GM04504 (cell line): ENCODE measurements at places on chromosomes 3 and 15.

DNA sequence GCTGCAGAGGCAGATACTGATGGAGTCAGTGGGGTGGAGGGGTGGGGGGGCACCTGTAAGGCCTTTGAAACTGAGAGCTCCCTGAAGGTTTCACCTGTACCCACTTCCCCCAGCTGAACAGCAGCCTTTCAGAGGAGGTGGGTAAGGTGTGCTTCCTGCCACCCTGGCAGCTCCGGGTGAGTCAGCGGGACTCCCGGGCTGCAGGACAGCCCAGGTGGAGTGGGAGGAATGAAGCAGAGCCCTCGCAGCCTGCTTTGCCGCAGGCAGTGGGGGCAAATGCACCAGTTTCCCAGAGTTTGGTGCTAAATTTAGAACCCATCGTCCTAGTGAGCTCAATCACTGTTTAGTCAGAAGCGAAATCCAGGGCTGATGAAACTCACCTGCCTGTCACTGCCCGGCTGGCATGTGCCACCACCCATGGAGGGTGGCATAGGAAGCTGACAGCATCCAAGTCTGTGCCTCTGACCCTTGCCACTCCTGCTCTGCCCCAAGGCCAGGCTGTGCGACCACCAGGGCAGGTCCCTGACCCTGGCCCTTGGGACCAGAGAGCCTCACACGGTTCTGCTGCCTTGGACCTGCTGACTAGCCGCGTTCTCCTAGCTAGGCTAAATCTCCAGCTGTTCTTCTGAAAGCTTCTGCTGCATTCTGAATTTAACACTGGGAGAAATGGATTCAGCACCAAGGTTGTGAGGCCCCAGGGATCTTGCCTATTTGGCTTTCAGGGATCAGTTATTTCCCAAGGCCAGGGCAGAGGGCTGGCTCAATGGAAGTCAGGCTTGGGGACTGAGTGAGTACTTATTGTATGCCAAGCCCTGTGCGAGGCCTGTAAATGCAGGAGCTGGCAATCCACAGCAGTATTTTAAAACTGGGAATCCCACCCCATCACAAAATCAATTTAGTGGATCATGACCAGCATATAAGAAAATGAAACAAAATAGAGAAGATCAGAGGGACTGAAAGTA is 67.3 kb upstream of the RASGRF1 start:
- no peak for DNase-seq

GRCh38 chr3:188906236-188906635 is 265.5 kb upstream of the TPRG1 start:
- no peak for DNase-seq

- no peak for DNase-seq
Measured at GRCh38 chr3:99637368-99638111, 854 bp upstream of the COL8A1 start.

DNA sequence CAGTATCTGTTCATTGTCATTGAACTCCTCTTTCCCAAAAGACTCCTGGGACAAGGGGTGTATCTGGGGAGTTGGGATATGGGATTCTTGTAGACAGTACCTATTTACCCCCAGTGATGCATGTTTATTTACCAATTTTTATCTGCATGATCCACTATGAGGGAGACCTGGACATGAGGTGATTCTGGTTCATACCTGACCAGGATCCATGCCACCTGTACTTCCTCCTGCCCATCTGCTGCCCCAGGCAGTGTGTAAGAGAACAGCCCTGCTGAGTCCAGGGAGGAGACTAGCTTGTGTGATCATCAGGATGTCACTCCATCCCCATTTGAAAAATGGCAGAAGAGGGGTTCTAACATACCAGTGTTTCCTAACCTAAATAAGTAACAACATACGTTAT is 3.1 kb upstream of the TPRG1 start:
- DNase-seq: no peak

DNA sequence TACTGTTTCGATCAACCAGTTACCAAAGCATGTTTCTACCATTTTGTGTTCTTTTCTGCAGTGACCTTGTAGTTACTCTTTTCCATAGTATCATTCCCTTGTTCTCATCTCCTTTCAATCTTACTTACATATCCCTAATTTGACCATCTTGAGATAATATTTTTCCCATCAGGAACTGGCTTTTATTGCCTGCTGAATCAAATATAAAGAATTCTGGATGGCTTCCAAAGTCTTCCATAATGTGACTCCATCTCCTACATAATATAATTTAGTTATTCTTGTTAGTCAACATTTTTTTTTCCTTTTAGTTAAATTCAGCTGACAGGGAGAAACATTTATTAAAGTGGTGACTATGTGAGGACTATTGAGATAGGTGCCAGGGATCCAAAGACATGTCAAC is 7.0 kb downstream of the USP8 start:
- DNase-seq: peak; percentile 30

DNA sequence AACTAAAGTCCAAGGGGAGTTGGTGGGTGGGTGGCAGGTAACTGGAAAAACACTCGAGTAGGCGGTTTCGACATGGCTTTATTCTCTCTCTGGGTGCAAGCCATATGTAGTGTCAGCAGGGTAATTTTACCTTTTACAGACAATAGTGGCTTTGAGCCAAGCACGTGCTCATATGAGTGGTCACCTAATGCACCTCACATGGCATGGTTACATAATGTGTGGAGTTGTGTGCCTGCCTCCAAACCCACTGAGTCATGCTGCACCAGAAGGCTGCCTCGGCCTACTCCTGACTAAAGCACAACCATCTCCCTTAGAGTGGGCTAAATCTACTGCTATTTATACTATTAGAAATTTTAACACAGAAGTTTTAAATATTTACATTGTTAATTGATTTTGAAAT is 16.5 kb downstream of the CCRL2 start:
- DNase-seq: no peak

- peak; percentile 3 for DNase-seq
Measured at GRCh38 chr3:24582431-24583403, 88.1 kb upstream of the THRB start.

- DNase-seq: no peak
Measured at GRCh38 chr3:135558150-135558783, 407.3 kb upstream of the PPP2R3A start.

GRCh38 chr3:6354653-6355052 is 506.3 kb upstream of the GRM7 start:
- no peak for DNase-seq

DNA sequence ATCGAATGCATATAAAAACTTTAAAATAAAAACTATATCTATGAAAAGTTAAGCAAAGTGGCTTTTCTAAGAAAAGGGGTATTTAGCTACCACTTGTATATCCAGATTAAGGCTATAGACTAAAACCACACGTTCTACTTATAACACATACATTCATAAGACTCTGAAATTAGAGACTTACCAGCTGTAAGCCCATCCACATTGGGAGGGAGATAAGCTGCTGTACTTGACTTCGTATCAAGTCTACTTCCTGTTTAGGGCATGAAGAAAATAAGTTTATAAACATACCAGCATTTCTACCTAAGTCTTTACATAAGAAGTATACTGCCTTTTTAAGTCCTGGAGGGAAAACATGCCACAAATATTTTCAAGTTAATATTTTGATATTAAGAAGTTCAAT is 27.7 kb downstream of the AQR start:
- no peak for DNase-seq

GRCh38 chr3:55584716-55585368 is 97.7 kb upstream of the WNT5A start:
- no peak for DNase-seq

- DNase-seq: no peak
Measured at GRCh38 chr15:53296603-53297002, 462.9 kb downstream of the WDR72 start.

- DNase-seq: no peak
Measured at GRCh38 chr3:101634591-101635196, 42.2 kb downstream of the ZBTB11 start.

GRCh38 chr3:122916084-122916483 is 111.5 kb downstream of the SEMA5B start:
- no peak for DNase-seq

GRCh38 chr3:172140499-172141391 is 101.4 kb downstream of the FNDC3B start:
- peak; percentile 87 for DNase-seq

DNA sequence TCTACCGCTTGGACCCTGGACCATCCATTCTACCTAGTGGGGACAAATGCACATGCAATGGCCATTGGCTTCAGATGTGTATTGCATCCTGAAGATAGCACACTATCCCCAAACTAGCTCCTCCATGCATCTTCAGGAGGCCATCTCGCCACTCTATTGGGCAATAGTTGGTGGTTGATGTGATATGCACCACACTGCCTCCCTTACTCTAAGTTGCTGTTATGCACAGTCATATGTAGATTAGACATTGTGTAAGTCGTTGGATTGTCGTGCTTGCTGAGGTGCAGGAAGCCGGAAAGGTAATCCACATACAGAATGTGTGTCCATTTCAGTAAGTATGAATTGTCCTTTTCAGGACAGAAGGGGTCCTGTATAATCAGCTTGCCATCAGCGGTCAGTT is 26.7 kb upstream of the PLA2G4D start:
- no peak for DNase-seq

GRCh38 chr3:56125358-56126005 is 342.8 kb downstream of the ERC2 start:
- DNase-seq: peak; percentile 51

DNA sequence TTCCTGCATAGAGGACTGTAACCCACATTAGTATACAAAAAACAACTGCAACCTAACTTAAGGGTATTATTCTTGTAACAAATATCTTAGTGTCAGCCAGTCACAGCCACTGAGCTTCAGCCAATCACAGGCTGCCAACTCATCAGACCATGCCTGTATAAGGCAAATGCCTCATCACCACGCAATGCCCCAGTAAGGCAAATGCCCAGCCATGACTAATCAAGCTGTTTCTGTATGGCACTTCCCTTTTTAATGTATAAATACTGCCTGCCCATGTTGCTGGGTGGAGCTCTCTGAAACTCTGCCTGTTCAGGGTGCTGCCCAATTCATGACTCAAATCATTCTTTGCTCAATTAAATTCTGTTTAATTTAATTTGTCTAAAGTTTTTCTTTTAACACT is 18.4 kb upstream of the GABRA5 start:
- no peak for DNase-seq

- peak; percentile 3 for DNase-seq
Measured at GRCh38 chr3:70064194-70064779, 64.8 kb downstream of the SAMMSON start.

DNA sequence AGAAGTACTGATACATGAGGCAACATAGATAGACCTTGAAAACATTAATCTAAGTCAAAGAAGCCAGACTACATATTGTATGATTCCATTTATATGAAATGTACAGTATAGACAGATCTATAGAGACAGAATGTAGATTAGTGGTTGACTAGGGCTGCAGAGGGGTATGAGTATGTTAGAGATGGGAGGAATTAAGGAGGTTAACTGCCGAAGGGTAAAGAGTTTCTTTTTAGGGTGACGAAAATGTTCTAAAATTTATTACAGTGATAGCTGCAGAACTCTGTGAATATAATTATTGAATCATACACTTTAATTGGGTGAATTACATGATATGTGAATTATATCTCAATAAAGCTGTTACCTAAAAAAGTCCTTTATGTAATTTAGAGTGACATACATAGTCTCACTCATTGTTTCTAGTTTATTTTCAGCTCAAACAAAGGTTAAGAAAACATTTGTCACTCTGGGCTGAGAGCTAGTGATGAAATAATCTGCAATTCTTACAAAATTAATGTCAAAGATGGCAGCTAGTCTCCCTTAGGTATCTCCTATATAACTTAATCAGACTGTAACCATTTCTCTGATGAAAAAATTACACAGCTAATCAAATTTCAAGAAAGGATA is 61.4 kb downstream of the DENND4A start:
- DNase-seq: no peak

DNA sequence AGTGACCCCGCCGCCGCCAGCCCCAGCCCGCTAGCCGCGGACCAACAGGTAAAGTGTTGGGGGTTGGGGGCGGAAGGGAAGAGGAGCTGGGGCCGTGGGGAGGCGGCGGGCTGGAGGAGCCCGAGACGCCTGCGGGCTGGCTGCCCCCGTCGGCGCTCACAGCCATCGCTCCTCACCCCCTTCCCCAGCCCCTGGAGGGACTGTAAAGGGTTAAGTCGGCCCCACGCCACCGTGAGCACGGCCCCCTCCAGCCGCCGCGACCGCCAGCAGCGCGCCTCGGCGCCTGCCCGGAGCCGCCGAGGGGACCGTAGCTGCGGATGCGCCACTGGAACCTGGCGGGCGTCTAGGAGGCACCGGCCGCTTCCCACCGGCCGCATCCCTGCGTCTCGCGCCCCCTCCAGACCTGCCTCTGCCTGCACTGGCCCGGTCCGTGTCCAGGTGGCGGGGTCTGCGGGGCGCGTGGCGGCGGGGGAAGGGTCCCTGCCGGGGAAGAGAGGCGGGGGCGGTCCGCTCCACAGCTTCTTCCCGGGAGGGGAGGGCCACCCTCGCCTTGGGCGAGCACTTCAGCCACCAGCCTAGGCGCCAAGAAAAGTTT is 522 bp downstream of the MED12L start:
- DNase-seq: no peak

GRCh38 chr15:99455789-99456160 is 110.0 kb upstream of the MEF2A start:
- no peak for DNase-seq

GRCh38 chr3:39910135-39910534 is 100.7 kb downstream of the MYRIP start:
- DNase-seq: no peak

- no peak for DNase-seq
Measured at GRCh38 chr3:13533885-13534301, 15.0 kb upstream of the FBLN2 start.

GRCh38 chr15:100999369-100999768 is 80.2 kb downstream of the LRRK1 start:
- peak; percentile 49 for DNase-seq

DNA sequence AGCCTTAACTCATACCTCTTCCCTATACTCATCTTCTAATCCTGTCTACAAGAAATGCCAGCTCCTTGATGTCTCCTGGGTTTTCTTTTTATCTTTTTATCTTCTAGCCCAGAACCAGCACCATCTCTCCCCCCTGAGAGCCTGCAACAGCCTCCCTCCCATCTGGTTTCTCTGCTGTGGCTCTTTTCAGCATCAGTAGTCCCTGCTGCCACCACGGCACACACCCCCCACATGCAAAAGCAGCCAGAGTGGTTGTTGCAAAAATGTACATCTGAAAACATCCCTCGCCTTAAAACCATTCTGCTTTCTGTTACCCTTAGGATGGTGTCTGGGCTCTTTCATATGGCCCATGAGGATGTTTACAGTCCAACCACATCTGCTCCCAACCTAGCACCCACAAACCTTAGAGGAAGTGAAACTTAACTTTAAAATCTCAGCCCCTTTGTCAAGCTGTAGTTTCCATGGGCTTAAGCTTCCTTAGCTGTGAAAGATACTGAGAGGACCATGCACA is 775 bp downstream of the TTC21A start:
- no peak for DNase-seq
